ENCODE measurements at places on chromosomes 3 and 15.

DNA sequence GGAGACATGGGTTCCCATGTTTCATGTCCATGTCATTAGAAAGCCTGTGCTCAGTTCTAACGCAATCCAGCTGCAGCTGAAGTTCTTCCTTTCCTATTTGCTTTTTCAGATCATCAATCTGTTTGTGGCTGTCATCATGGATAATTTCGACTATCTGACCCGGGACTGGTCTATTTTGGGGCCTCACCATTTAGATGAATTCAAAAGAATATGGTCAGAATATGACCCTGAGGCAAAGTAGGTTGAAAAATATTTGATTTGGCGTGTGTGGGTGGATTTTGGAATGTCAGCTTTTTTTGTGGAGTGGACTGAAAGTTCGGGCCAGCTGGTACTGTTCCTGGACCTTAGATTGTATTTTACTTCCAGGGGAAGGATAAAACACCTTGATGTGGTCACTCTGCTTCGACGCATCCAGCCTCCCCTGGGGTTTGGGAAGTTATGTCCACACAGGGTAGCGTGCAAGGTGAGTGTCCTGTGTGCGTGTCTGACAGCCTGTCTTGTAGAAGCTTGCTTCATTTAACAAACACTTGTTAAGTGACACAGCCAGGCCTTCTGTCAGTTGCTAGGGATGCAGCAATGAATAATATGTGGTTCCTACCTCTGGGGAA is 69.6 kb downstream of the CHDH start:
- DNase-seq: no peak

DNA sequence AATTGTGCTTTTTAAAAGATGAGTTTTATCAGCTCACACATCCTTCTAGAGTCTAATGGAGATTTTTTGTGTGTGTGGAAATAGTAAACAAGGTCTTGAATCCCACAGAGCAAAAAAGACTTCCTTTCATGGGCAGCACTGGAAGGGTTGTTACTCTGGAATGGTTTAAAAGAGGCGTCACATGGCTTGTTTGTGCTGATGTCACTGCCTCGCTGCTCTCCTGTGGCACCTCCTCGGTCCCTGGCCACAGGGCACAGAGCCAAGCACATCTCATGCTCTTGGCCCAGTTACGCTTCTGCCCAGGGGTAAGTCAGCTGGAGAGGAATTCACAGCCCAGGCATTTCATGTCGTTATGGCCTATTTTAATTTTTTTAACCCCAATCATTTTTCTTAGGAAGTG is 53.2 kb downstream of the PGPEP1L start:
- DNase-seq: no peak

DNA sequence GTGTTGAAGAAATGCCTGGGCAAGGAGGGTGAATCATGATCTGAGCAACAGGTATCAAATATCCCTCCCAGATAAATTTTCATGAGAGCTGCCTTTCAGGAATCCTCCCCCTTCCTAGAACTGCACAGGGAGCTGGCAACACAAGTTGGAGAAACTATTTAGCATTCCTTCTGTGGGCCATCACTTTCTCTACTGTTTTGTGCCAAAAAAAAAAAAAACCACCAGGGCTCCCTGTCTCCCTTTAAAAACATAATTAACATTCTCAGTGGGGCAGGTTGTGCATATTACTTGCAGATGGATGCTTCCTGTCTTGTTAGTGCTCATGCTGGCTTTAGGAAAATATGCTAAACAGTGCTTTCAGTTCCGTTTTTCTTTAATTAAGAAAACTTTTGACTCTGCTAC is 234.9 kb upstream of the LMCD1 start:
- no peak for DNase-seq

GRCh38 chr15:72182673-72183072 is 14.9 kb downstream of the GRAMD2A start:
- DNase-seq: no peak

GRCh38 chr3:184443831-184444230 is 64.0 kb downstream of the CHRD start:
- no peak for DNase-seq

DNA sequence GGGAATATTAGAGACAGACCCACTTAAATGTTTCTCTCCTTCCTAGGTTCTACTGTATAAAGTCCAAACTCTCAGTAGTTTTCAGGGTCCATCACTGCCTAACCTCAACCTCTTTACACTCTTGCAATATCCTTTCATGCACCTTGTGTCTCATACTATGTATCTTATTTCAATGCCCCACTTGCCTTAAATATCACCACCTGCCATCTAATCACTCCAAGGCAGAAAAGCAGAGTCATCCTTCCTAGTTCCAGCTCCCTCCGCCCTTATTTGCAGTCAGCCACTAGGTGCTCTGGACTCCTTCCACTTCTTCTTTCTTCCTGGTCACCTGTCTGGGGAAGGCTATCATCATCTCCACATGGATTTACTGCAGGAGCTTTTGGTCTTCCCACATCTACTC is 322.0 kb downstream of the MFSD1 start:
- DNase-seq: no peak

GRCh38 chr3:71247221-71247957 is 336.1 kb downstream of the FOXP1 start:
- no peak for DNase-seq

DNA sequence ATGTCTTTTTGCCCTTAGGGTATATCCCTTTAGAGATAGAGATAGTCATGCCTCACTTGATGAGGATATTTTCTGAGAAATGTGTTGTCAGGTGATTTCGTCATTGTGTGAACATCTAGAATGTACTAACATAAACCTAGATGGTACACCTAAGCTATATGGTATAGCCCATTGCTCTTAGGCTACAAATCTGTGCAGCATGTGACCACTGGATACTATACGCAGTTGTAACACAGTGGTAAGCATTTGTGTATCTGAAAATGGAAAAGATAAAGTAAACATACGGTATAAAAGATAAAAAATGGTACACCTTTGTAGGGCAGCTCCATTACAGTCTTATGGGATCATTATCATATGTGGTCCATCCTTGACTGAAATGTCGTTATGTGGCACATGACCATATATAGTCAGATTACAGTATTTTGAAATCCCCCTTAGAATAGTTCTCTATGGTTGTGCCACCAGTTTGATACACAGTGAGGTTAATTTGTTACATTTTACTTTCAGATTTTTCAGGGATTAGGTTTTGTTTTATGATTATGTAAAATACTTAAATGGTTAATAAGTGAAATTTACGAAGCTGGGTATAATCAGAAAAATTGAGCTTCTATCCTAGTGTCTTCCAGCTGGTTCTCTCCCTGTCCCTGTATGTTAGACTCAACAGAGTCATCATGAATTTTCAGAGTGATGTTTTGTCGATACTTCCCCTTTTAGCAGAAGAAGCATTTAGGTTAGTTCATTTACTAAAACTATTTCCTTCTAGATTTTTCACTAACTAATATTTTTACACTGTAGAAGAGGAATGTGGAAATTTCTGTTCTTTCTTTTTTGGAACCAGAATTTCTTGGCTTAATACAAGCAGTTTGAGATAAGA is 12.8 kb downstream of the SETD5 start:
- DNase-seq: no peak

- DNase-seq: no peak
These were observed 331.0 kb upstream of the ROPN1 start for GRCh38 chr3:124322966-124323365.

- DNase-seq: no peak
These were observed 5.9 kb downstream of the SATB1 start for GRCh38 chr3:18419232-18419631.

GRCh38 chr15:99105514-99106341 is 848 bp downstream of the SYNM start:
- DNase-seq: peak; percentile 3

GRCh38 chr15:69489073-69489571 is 36.5 kb downstream of the RPLP1 start:
- no peak for DNase-seq

DNA sequence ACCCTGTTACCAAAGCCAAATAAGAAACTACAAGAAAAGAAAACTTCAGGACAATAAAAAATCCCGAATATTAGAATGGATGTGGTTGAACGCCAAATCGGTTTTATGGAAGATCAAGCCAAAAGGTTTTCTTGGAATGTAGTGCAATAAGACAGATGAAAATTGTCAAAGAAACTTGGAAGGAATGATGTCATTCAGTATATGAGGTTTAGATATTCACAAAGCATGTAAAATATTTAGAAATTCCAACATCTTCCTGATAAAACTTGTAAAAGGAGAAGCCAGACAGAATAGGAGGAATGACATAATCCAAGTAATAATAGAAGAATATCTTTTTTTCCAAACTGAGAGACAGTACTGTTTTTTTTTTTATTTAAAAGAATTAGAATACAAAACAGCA is 130.3 kb upstream of the ZPLD1 start:
- DNase-seq: no peak

GRCh38 chr3:133520286-133520685 is 53.2 kb upstream of the CDV3 start:
- no peak for DNase-seq

DNA sequence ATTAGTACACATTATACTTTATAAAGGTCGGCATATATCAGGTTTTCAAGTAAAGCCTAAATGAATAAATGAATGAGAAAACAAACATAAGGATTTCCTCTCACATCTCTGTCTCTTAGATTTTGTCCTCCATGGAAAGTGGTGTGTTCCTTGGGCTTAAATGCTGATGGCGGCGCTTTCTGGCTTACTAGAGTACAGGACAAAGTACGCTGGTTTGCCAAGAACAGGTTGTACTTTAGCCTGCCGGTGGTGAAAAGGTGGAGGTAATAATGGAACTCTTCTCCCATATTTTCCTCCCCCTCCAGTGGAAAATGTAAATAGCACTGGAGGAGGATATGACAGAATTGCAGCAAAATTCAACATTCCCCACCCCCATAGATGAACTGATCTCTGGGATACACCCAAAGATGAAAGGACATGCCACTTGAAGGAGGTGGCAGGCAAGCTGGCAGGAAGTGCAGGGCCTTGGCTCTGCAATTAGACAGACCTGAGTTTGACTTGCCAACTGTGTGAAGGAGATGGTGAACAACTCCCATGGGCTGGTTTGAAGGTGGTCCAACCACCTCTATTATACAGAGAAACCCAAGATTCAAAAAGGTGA is 29.3 kb downstream of the CEP152 start:
- no peak for DNase-seq

DNA sequence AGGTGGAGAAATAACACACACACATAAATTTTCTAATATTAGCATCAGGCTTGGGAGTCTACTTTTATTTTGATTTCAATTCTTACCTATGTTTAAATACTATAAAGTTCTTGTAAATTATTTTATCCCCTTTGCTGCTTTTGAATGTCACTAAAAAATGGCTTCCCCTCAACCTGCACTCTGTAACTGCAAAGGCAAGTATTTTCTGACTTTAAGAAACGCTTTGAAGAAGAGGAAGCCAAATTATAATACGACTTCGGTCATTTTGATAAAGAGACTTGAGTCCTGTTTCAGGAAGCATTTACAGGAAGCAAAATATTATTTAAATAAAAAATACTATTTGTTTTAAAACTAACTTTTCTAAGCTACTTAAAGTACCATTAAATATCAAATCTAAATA is 627.7 kb upstream of the AGTR1 start:
- DNase-seq: no peak

GRCh38 chr15:101517504-101517903 is 28.0 kb upstream of the PCSK6 start:
- DNase-seq: no peak

DNA sequence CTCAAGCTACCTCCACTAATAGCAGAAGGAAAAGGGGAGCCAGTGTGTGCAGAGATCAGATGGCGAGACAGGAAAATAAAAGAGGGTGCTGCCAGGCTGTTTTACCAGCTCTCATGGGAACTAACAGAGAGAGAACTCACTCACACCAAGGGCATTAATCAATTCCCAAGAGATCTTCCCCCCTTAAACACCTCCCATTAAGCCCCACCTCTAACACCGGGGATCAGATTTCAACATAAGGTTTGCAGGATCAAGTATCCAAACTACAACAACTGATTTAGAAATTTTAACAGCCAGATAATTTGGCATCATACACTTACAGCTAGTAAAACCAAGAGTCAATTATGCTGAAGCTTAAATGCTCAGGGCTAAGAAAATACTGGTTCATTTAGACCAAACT is 18.9 kb downstream of the CD200 start:
- no peak for DNase-seq

- peak; percentile 8 for DNase-seq
These were observed 69.8 kb downstream of the SQOR start for GRCh38 chr15:45704329-45705249.

- DNase-seq: no peak
These were observed 60.3 kb downstream of the TGFBR2 start for GRCh38 chr3:30666572-30667279.

GRCh38 chr15:31337352-31338031 is 10.9 kb downstream of the KLF13 start:
- no peak for DNase-seq

DNA sequence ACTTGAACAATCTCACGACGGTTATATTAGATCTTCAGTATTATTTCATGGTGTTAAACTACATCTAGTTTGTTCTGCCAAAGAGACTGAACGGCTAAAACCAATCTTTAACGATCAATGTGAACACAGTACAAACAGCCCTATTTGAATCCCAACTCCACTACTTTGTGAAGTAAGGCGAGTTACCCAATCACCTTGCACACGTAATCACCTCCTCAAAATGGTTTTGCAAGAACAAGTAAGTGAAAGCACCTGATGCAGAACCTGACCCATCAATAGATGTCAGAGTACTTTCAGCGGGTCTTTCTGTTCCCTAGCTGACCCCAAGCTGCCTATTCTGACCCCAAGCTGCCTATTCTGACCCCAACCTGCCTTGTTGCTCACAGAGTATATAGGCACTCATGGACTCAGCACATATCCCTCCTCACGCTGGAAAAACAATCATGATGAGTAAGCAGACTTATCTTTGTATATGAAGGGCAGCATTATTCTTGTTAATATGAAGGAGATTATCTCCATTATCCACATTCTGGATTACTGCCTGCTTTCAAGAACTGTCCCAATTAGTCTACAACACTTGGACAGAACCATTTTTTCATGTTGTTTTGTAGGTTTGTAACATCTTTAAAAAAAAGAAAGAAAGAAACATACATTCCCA is 3.7 kb downstream of the KPNA1 start:
- DNase-seq: no peak

- DNase-seq: no peak
These were observed 23.3 kb upstream of the ARIH1 start for GRCh38 chr15:72450805-72451204.

- no peak for DNase-seq
These were observed 6.7 kb downstream of the ZIC1 start for GRCh38 chr3:147415874-147416273.

DNA sequence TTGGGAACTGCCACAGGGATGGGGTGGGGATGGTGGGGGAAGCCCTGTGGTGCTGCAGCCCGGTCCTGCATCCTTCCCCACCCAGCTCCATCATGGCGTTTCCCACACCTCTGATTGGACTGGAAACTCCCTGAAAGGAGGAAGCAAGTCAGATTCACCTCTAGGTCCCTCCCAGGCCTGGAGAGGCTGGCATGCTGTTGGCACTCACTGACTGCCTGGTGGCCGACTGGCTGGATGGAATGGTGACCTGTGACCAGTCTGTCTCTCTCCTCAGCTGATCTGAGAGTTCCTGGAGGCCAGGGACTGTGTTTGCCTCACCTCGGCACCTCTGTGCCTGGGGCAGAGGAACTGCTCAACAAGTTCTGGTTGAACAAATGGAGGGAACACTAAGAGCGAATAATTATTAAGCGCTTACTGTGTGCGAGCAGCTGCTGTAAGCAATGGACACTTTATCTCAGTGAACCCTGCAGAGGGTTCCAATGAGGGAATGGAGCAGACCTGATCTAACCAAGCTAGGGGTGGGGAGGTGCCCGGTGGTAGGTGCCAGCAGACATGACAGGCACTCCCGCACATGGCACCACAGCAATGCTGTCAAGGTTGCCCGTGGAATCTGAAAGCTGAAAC is 3.5 kb upstream of the HHATL start:
- no peak for DNase-seq

- DNase-seq: no peak
These were observed 4.7 kb upstream of the HYKK start for GRCh38 chr15:78502641-78503040.

Data from activated CD4-positive, alpha-beta T cell treated with anti-CD3 and anti-CD28 coated beads, Interleukin-2, amount 50 U/mL, for 1 hour (primary cell).